Left lobe of liver (tissue), 2 donors: ENCODE measurements at places on chromosomes 12 and 14. TPM values are rescaled to one million over a fixed set of nuclear protein-coding genes. Genes with fewer than 3 reads are reported as not detected.

Gene RNASE3
- total RNA-seq: not detected

Gene LBHD2
- not detected for total RNA-seq

Gene DYRK4
- total RNA-seq: 8.7 TPM

Gene ZFHX2
- total RNA-seq: 0.81 TPM

Gene NRL
- total RNA-seq: 3.5 TPM

Gene TMEM263
- total RNA-seq: 23.2 TPM

Gene MANSC1
- 6.6 TPM for total RNA-seq

Gene RAB21
- 29.2 TPM for total RNA-seq

Gene GPX2
- 292 TPM for total RNA-seq

Gene EXOC5
- total RNA-seq: 21.6 TPM

Gene EFS
- 0.68 TPM for total RNA-seq

Gene IFNG-AS1
- not detected for total RNA-seq

Gene RIMKLB
- total RNA-seq: 1.9 TPM

Gene SIX4
- total RNA-seq: 0.10 TPM

Gene DBX2
- total RNA-seq: not detected

Gene PLD4
- total RNA-seq: not detected

Gene RFX4
- not detected for total RNA-seq

Gene ABCD4
- 39.7 TPM for total RNA-seq

Gene HCAR1
- total RNA-seq: not detected

Gene CLMN
- 67.7 TPM for total RNA-seq

Gene CSRP2
- total RNA-seq: 14.1 TPM

Gene AQP2
- not detected for total RNA-seq

Gene PLBD1
- 2.5 TPM for total RNA-seq
